IPS-NIHi11 (cell line): ENCODE measurements at places on chromosomes 3 and 15.

DNA sequence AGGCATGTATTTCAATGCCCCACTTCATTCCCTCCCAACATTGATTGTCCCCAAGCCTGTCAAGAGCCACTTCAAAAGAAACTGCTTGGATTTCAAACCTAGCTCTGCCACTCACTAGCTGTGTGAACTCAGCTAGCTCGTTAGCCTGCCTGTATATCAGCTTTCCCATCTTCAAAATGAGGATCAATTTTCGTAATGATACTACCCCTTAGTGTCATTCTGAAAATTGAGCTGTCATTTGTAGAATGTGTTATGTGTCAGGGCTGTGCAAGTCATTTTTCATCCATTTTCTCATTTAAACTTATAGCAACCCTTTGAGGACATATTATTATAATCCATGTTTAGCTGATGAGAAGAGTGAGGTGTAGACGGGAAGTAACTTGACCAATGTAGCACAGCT is 88.6 kb downstream of the TRIM42 start:
- DNase-seq: no peak

DNA sequence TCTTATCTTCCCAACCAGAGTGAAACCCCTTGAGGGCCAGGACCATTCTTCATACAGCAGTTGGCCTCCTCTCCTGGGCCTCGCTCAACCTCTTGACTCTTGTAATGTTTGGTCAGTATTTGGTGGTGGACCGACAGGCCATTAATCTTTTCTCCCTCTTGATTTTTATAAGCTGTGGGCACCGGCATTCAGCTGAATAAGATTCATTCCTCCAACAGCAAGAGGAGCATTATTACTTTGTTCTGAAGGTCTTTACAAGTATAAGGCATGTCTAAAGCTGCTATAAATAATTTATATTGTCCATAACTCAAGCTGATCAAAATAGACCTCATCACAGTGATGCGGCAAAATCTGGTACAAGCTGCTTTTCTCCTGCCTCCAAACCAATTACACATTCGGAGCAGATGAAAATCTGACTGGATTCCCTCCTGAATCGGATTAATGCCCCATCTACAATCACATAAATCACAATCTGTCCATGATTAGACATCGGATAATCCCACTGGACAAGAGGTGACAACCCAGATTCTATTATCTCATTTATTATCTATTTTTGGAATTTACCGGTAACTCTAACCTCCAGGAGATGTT is 8.4 kb upstream of the ISL2 start:
- no peak for DNase-seq

- peak; percentile 85 for DNase-seq
Observed at GRCh38 chr3:139935016-139935865, at the start of gene CLSTN2. CLSTN2 (plus strand) TSS chr3:139935185.

- no peak for DNase-seq
Observed at GRCh38 chr15:89293012-89293411, 41.6 kb downstream of the POLG start.

- DNase-seq: peak; percentile 54
Observed at GRCh38 chr3:14278799-14279625, 100.4 kb downstream of the LSM3 start.

DNA sequence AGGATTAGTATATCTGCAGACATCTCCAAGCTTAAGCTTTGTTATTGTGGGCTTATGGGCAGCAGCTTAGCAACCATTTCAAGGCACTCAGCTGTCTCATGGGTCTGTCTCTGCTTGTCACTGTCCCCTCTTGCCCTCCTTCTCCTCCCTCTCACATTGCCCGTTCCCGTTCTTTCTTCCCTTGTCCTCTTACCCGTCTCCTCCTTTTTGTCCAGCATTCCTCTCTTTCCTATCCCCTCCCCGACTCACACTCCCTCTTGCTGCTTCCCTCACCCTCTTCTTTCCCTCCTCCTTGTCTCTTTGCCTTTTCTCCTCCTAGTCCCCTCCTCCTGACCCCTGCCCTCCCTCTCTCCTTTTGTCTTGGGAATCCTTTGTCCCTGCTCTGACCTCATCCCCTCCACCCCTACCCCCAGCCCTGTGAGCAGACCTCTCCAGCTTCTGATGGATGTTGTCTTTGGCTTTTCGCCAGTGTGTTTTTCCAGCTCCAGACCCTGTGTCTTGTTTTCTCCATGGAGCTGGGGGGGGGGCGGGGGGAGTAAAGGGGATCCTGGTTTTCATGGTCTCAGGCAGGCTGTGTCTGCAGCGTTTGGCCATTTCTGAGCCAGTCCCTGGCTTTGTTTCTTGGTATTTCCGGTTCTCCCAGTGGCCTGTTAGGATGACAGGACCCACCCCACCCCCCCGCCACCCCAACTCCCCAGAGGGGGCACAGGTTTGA is 47.9 kb upstream of the TRAK1 start:
- DNase-seq: peak; percentile 74

GRCh38 chr15:58309963-58310928 is 121.5 kb upstream of the LIPC start:
- no peak for DNase-seq

DNA sequence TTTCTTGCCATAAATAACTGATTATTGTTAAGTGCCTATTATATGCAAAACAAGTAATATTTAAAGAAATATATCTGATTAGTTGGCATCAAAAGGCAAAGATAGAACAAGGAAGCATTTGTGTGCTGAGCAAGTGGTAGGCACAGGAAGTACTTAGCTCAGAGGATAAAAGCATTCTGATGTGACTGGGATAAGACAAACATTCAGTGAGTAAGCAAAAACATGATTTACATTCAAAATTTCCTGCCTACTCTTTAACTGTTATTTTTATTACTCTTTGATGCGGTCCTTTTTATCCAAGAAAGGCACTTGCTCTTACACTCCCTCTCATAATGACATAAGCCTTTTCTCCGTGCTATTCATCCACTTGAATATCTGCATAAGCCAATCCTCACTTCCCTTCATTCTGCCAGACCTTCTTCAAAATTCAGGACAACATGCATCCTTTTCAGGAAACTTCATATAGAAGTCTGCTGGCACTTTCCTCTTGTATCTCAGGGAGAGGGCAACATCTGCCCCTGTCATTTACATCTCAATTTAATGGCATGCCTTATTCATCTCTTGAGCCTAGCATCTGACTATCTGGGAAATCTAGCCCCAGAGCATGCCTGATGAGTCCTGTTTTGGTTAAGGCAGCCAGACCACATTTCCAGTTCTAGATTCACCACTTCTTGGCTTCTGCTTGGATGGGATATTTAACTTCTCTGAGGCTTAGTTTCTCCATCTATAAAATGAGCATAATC is 478.2 kb upstream of the ROBO2 start:
- DNase-seq: no peak

DNA sequence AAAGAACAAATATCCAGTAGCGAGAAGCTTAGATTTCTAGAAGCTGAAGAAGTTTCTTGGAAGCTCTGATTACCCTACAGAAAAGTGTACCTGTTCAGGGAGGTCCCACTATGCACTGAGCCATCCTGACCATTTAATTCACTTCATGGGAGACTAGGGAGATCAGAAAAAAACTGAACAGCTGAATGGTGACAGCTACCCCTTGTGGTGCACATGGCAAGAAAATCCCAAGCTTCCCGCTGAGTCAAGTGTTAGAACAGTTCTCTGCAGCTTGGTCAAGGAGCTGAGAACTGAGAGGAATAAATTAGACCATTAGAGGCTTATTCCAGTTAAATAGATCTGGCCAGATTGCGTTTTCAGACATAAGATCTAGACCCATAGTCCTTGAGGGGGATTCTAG is 197.2 kb upstream of the VEPH1 start:
- DNase-seq: no peak

DNA sequence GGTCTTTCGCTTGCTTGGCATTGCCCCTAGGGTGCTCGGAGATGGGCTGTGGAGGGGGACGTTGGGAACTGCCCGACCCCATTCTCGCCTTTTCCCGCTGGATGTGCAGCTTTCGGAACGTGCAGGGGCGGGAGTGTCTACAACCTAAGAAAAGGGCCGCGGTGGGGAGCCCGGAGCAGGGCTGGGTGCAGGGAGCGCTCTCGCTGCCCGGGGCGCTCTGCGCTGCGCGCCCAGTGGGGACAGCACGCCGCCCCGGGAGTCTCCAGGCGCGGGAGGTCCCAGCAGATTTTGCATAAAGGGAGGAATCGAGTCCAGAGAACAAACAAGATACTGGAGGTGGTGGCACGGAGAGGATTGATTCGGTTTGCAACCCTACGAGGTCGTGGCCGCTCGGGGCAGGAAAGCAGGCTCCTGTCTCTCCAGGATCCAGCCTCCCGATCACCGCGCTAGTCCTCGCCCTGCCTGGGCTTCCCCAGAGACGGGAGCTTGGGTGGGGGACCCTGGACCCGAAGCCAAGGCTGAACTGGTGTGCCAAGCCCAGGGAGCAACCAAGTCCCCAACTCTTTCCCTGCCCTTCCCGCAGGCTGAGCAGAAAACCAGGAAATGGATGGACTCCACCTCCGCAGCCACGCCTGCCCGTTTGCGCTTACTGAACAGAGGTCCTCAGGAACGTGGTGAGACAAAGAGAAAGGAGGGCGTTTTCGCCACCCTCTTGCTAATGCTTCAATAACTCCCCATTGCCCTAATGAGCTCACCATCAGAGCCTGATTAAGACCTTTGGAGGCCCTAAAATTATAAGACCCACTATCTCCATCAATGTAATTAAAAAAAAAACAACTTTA is 59.7 kb downstream of the NOX5 start:
- DNase-seq: peak; percentile 80

GRCh38 chr3:12470111-12470510 is 14.2 kb upstream of the TSEN2 start:
- no peak for DNase-seq

DNA sequence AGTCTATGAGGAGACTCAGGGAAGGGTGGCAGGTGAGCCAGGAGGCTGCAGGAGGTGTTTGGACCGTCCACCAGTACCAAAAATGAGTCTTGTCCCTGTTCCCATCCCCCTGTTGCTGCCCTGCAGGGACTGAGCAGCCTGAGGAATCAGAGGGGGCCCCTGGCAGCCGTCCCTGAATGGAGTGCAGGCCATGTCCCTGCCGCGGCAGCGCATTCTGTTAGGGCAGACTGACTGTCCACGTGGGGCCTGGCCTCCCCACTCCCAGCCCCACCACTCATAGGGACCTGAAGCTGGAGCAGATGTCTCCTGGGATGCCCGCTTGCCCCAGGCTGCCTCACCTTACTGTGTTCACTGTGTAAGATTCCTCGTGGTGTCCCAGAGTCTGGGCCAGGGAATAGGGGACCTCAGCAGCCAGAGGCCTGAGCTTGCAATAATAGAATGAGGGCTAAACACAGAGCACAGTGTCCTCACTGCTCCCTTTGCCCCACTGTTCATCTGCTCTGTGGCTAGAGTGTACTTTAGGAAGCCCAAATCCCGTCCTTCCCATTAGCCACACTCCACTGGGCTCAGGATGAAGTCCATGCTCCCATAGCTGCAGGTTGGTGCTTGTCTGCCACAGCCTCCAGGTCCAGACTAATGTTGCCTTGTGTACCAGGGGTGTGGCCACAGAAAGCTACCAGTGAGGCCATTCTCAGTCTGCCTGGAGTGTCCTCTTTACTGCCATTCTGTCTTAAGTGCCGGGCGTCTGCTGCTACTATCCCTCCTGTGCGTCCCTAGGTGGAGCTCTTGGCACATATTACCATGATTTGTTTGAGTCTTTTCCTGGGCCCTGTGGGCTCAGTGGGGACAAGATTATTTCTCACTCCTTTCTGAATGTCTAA is 63.2 kb downstream of the HCN4 start:
- peak; percentile 80 for DNase-seq

DNA sequence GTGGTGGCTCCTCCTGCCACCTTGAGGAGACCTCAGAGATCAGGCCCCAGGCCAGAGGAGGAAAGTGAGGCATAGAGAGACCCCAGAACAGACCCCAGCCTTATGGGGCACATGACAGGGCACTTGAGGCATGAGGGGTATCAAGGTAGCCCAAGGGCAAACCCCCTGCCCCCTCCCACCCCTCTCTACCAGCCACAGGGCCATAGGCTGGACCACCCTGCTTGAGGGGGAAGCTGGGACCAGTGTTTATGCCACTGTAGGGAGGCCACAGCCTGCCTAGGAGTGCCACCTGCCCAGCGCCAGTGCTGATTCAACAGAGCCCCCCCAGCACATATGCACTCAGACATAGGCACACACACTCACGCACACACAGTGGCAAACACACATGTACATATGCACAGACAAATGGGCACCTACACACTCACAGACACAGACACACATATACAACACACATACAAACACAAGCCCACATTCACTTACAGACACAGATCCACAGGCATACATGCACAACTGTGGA is 10.3 kb downstream of the MYL3 start:
- DNase-seq: no peak

- DNase-seq: peak; percentile 47
Observed at GRCh38 chr3:133896002-133896761, 500 bp upstream of the RAB6B start.

- DNase-seq: no peak
Observed at GRCh38 chr3:108548304-108548703, 37.9 kb upstream of the MYH15 start.

DNA sequence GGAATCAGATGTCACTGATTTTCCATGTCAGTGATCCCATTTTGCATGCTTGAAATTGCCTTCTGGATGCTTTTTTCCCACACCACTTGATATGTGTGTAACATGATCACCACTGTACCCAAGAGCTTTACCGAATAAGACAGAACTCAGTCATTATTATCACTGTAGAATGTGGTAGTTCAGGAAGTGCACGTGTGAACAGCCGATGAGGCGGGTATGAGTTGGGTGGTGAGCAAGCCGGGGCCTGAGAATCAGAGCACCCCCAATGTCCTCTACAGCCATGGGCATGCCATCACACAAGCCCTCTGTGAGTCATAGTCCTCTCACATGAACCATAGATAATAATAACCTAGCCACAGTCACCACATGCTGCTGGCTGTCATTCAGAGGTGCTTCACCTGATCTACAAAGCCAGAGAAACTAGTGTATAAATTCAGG is 470.8 kb downstream of the SOX2 start:
- DNase-seq: no peak

- no peak for DNase-seq
Observed at GRCh38 chr15:63596676-63597037, 530 bp upstream of the FBXL22 start.

DNA sequence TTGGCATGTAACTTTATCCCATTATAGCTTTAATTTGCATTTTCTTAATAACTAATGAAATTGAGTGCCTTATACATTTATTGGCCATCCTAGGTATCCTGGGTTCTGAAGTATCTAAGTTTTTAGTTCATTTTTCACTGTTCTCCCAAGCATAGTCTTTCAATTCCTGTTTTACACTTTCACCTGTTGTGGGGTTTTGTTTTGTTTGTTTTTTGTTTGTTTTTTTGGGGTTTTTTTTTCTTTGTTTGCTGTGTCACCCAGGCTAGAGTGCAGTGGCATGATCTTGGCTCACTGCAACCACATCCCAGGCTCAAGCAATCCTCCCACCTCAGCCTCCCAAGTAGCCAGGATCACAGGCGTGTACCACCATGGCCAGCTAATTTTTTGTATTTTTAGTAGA is 83.1 kb upstream of the GADL1 start:
- no peak for DNase-seq

DNA sequence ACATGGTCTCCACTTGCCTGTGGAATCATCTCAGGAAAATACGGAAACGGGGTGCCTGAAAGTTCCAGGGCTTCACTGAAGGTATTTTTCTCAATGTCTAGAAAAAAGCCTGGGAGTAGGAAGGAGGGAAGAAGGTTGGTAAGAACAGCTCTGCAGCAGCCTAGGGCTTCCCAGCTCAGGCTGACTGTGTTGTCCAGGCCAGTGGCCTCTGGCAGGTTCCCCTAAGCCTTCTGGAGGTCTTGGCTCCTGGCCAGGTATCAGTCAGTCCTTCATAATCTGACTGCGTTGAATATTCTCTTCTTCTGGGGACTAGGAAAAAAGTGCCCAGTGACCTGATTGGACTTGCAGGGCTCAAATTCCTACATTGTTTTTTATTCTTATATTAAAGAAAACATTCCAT is 38.6 kb downstream of the SSR3 start:
- DNase-seq: no peak
